ENCODE measurements at places on chromosomes 1 and 21.

- DNase-seq = no peak
Measured at GRCh38 chr1:42982641-42983040, 24.0 kb upstream of the SLC2A1 start.

DNA sequence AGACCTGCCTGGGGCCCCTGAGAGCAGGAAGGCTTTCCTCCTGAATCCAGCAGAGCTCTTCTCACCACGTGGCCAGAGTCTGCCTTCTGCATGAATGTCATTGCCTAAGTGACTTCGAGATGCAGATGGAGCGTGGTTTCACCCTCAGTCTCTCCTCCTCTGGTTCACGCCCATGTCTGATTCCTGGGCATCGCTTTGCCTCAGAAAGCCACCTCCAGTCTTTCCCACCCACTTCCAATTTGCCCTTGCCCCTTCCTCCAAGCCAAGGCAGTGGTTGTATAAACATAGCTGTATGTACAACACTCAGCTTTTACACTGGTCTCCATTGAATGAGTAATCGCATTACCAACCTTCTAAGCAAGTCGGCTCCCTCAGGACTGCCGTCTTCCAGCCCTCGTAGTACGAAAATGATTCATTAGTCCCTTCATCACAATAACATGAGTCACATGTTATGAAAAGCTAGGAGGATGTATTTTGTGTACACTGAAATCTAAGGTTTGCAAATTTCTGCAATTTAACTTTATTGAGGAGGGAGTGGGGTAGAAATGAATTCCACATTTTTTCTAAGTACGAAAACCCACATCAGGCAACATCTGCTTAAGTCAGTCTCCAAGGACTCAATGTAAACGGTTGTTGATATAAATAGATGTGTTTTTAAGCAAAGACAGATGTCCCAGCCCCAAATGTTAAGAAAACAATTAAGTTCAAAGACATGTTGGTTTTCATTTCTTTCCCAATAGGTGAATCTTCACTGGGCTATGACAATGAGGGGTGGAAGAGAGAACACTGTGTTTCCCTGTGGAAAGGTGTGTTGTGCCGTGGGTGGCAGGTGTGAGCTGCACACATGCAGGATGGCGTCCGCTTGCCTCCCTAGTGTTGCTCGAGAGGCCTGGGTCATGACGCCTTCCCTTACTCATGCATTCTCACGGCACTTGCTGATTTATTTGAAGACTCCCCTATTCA lies 32.3 kb upstream of the ETS2 start:
- no peak for DNase-seq

DNA sequence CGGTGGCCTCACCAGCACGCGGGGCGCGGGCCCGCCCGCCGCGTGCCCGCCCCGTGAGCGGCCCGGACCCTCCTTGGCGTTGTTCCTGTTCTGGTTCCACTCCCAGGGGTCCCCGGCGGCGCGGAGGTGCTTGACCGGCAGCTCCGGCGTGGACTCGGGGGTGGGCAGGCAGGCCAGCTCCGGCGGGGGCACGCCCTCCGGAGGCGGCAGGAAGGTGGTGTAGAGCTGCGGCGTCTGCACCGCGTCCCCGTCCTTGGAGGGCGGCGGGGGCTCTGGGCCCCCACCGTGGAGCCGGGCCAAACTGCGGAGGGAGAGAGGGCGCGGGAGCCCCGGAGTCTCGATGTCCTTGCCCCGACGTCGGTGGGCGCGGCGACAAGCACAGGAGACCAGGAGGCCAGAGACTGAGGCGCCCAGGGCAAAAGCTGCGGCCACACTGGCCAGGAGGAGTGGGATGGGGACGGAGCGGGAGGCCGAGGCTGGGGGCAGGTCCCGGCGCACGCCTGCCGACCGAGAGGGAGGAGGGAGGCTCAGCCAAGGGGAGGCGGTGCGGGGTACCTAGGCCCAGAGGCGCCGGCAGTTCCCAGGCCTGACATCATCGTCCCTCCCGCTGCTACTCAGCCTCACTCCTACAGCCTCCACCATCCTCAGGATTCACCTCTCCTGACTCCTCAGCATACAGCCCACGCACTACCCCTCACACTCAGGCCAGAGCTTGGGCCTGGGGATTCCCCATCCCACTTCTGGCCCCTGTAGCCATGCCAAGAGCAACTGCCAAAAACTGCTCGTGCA lies 13.2 kb downstream of the SEMA6C start:
- DNase-seq = no peak

- no peak for DNase-seq
Measured at GRCh38 chr1:19035377-19036040, 79.0 kb upstream of the IFFO2 start.

DNA sequence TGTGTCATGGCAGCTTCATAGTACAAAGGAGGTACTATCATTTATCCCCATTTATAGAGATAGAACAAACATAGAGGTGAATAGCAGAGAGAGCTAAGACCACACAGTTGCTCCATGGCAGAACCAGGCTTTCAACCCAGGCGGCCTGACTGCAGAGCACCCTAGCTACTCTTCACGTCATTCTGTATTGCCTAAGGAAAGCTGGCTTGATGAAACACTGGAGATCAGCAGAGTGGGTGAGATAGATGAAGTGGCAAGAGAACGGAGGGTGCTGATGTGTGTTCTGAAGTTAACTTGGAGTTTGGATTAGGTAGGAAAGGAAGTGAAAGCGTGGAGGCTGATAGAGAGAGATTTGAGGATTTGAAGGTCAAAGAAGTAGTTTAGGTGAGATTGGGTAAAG lies 47.9 kb upstream of the RWDD3 start:
- no peak for DNase-seq

GRCh38 chr1:12275370-12275769 lies 45.5 kb downstream of the VPS13D start:
- peak; percentile 22 for DNase-seq

DNA sequence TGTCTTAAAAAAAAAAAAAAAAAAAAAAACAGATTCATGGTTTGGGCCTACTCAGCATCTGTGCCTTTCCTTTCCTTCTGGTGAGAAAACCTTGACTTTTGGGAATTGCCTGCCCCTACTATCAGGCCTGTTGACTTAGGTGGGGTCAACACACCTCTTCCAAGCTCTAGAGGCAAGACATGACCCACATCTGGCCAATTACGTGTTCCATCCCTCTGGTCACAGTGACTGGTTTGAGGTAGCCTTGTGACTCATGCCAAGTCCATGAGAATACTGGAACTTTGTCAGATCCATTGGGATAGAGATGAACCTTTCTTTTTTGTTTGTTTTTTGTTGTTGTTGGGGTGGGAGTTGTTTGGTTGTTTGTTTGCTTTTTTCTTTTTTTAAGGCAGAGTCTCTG lies 37.3 kb upstream of the KHDRBS1 start:
- no peak for DNase-seq

GRCh38 chr1:189180057-189180456 lies 1297.6 kb downstream of the BRINP3 start:
- DNase-seq = no peak

DNA sequence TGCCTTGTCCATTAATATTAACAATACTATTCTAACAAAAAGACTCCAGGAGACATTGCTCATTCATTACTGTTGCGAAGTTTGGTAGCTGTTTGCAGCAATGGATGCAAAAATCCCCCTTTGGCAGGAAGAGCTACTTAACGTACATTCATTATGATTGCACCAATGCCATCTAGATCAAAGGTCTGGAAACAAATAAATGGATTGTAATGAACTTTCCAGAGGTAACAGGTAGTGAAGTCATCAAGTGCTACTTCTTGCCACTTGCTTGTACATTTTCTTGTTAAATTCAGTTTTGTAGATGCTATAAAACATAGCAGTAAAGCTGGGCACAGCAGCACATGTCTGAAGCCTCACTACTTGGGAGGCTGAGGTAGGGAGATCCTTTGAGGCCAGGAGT lies 93.9 kb downstream of the DDAH1 start:
- no peak for DNase-seq

GRCh38 chr21:15379776-15380175 lies 315.0 kb upstream of the NRIP1 start:
- DNase-seq = no peak

DNA sequence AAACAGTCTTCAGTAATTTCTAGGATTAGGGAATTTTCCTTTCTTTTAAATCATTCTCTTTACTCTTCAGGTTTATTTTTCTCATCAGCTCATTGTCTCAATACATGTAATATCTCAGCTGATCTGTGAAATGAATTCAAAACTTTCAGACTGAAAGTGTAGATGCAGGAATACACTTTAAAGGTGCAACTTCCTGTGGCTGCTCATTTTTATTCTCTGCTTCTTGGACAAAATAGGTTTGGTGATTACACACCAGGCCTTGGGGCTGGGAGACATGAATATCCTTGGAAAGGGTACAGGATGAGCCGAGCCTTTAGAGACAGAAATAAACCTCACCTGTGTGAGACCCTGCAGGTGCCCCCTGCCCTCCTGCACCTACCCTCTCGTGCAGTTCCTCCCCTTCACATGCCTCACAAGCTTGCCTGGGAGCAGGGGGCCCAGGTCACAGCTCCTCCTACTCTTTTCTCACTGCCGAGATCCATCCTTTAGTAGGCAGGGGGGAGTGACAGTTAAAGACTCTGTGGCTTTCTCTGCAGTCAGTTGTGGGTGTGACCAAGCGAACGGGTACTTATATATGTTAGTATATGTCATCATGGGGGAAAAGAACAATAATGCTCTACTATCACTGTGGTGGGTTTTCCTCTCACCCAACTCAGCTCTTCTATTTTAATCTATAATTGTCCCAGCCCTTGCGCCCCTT lies 23.6 kb downstream of the XCL2 start:
- no peak for DNase-seq

DNA sequence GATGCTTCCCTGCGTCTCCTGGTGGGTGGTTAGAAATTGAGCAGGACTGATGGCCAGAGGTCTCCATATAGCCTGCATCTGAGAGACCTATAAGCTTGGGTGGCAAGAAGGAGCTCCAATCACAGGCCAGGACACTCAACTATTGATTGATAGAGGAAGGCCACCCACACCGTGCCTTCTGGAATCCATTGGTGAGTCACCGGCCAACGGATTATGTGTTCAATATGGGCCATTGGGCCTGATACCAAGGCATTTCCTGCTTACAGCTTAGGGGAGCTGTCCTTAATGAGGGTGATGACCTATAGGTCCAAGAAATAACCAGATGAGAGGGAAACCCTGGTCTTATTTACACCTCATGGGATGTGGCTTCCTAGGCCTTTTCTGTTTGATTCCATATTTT lies 115.1 kb downstream of the PLPP3 start:
- DNase-seq = no peak

- DNase-seq = no peak
Measured at GRCh38 chr1:92029241-92029922, 403 bp upstream of the EPHX4 start.

- no peak for DNase-seq
Measured at GRCh38 chr21:43903451-43904091, 38.5 kb downstream of the AGPAT3 start.

GRCh38 chr1:71660411-71660810 lies 579.6 kb upstream of the ZRANB2 start:
- DNase-seq = no peak

DNA sequence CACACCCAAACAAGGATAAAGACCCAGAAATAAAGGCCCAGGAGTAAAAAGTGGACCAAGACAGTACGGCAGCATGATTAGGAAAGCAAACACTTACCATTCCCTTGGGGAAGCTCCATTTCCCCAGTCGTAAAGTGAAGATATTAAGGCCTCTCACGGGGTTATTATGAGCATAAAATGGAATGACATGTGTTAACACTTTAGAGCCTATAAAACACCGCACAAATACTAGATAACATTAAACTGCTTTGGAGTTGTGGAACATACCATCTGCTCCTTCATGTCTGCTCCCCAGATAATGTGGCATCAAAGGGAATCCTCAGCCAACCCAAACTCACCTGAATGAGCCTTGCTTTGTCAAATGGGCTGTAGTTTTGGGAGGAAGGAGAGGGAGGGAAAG lies 8.9 kb upstream of the ITLN2 start:
- no peak for DNase-seq

GRCh38 chr1:33267468-33268205 lies 11.3 kb downstream of the ZNF362 start:
- no peak for DNase-seq

DNA sequence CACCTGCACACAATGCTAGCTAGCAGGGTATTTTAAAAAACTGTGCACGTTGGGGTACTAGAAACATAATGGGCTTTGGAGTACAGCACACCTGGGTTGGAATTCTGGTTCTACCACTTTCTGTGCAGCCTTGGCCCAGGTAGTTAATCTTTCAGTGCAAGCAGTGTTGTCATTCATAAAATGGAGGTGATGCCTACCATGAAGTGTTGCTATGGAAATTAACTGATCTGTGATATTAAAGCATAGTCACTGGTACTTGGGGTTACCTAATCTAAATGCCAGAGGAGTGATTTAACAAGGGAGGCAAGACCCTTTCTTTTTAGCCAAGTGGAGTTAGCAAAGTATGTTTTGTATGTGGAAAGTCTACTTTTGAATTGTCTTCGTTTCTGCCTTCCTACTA lies 18.0 kb downstream of the ATP1B1 start:
- DNase-seq = no peak

GRCh38 chr1:82386365-82387011 lies 585.8 kb downstream of the ADGRL2 start:
- DNase-seq = no peak

DNA sequence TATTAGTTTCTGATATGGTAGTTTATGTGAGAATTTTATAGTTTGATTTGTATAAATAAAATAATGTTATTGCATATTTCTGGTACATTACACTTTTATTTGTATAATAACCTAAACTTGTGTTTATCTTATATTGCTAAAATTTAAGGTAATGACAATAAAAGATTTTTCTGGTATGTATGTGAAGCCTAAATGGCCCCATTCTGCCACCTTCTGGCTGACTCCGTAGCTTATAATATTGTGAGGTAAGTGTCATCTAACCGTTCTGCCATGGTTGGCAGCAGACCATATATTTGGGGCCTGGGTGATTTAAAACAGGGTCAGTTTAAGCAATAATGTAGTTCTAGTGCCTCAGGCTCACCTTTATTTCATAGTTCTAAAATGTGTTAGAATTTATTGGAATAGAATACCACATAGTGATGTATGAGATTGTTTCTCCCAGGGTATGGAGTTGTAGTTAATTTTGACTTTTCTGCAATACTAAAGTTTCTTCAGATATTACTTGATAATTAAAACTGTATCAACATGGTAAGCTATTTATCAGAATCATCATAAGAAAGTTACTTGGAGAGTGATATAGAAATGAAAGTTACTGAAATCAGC lies 21.2 kb upstream of the PRKACB start:
- peak; percentile 41 for DNase-seq

DNA sequence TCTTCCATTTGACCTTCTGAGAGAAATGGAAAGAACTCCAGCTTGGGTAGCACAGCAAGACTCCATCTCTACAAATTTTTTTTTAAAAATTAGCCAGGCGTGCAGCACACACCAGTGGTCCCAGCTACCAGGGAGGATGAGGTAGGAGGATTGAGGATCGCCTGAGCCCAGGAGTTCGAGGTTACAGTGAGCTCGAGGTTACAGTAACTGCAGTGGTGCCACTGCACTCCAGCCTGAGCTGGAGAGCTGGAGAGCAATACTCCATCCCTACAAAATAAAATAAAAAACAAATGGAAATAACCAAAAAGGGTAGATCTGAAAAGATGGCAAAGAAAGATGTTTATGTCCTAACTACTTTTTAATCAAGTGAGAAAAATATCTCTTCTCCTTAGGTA lies 14.5 kb downstream of the POGZ start:
- no peak for DNase-seq

GRCh38 chr1:26553942-26554682 lies 24.6 kb downstream of the RPS6KA1 start:
- no peak for DNase-seq
